ENCODE measurements at places on chromosomes 2 and 18. TPM values are rescaled to one million over a fixed set of nuclear protein-coding genes. Genes with fewer than 3 reads are reported as not detected.

Gene KLHL29
- 2.0 TPM for total RNA-seq

Gene LYPD6
- total RNA-seq: not detected

Gene HOXD12
- total RNA-seq: not detected

Gene CRYBA2
- not detected for total RNA-seq

Gene CYP26B1
- total RNA-seq: 0.52 TPM

Gene SERPINB4
- total RNA-seq: not detected

Gene CHRNG
- not detected for total RNA-seq

Gene ARHGAP28
- total RNA-seq: 5.0 TPM

Gene KIF1A
- total RNA-seq: under 0.01 TPM

Gene GKN2
- total RNA-seq: not detected
